Stimulated activated CD8-positive, alpha-beta memory T cell treated with anti-CD3 and anti-CD28 coated beads, Interleukin-2, amount 100 ng/mL, for 1 hour (primary cell): ENCODE measurements at places on chromosomes 4 and X.
A peak's percentile ranks its signal among the peaks of the same experiment; 100 is the strongest.

DNA sequence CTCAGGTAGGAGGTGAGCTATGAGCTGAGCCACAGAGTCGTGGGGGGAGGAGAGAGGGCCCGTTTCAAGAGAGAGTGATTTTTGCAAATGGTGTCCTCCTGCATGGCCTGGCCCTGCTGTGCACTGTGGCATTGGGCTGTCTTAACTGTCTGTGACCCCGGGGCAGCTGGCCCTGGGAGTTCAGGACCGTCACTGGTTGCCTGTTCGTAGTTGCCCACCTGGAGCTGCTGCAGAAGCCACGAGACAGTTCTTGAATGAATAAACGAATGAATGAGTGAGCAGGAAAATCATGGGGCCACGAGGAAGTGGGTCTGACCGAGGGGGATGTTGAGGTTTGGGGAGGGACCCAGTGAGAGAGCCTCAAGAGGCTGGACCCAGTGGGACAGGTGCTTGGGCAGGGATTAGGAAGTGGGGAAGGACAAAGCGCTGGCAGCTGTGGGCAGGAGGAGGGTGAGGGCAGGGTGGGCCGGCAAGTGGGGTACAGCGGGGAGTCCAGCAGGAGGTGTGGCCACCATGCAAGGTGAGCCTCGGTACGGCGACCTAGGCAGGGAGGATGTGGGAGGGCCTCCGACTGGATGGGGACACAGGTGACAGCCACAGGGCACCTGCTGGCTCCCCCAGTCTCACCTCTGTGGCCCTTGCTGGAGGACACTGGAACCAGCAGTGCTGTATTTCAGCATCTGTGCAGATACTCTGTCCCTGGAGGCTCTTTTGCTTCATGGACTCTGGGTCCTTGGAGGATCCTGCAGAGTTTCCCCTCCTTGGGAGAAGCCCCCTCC lies 10.2 kb downstream of the RGS12 start:
- no peak for DNase-seq

DNA sequence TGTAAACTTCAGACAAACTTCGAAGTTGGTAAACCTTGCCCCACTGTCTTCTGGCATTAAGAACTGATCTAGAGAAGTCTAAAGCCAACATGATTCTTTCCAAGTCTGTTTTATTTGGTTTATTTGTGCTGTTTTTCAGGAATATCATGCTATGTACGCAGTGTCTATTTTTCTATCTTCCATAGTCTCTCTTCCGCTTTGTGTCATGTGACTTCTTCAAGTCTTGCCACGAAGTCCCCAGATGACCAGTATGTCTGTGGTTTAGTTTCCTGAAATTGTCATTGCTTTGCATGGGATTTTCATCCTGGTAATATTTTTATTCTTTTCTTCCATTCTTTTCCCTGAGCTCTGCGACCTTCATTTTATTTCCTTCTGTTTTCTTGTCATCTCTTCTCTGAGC lies 15.1 kb downstream of the PNMA6E start:
- no peak for DNase-seq

DNA sequence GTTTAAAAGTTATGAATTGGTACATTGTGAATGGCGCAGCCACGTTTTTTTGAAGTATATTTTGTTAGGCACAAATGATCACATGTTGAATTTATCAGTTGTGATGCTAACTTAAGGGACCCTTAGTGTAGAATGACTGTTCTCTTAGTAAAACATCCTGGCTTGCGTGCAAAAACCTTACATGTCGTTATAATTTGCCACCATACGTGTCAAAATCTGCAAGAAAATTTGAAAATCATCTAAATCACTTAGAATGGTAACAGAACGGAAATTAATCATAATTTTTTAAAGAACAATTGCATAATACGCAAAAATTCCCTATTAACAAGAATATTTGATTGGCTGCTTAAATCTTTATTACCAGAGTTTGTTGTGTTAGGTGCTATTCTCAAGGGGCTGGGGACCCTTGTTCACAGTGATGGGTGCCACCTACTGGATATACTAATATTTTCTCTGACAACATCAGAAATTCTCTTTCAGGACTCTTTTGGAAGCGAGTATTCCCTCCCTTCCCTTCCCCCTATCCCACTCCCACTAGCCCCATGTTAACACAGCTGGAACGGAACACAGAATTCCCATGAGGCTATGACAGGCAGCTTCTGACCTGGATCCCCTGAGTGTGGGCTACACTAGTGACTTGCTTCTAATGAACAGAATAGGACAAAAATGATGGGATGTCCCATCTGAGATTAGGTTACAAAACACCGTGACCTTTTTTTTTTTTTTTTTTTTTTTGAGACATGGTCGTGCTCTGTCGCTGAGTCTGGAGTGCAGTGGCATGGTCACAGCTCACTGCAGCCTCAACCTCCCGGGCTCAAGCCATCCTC lies 71.8 kb downstream of the SUPT20HL2 start:
- DNase-seq, result no peak

- DNase-seq, result no peak
These were observed 544.3 kb upstream of the CNKSR2 start for GRCh38 chrX:20829665-20830491.

DNA sequence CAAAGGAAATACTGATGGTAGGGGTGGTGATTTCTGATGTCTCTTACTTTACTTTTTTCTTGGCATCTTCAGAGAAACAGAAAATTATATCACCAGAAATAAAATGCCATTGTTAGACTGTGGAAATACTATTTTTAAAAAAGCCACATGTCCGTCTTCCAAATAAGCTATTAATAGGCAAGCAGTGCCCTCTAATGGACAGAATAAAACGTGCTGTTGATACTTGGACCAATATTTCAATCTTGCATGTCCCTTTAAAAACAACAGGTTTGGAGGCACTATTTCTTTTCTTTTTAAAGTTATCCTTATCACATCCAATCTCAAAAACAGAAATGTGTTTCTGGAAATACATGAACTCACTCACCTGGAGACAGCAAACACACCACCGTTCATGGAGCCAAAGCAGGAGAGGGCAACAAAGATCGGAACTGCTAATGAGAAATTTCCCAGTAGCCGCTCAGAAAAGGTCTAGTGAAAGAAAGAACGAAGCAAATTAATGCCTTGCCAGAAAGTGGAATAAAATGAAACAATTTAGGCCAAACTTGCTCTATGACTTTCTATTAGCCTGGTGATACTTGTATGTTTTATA lies 59.2 kb downstream of the SLC7A11 start:
- DNase-seq, result no peak

- DNase-seq, result no peak
These were observed 216.3 kb downstream of the ADAMTS3 start for GRCh38 chr4:72352711-72353110.

DNA sequence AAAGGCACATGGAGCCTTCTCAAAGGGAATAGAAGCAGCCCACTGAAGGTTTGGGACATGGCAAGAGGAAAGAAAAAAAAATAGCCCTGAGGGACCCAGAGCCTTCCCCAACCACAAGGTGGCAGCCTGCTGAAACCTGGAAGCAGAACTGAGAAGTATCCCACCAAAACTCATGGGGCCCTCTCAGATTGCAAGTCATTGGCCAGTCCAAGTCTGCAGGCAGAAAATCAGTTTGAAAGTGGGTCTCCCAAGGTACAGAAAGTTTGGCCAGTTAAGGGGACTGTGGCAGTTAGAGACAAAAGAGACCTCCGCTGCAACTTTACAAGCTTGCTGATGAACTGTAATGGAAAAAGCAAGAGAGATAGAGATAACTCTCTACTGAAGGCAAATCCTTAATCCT lies 155.8 kb downstream of the ANTXR2 start:
- peak; percentile 5 for DNase-seq

- DNase-seq, result no peak
These were observed 28.0 kb downstream of the SCD5 start for GRCh38 chr4:82770607-82771006.
